ENCODE measurements at places on chromosomes 6 and 20. TPM values are rescaled to one million over a fixed set of nuclear protein-coding genes. Genes with fewer than 3 reads are reported as not detected.

The LATS1 gene
- 6.7 TPM for total RNA-seq

The ELOVL2 gene
- not detected for total RNA-seq

The CFAP206 gene
- 0.65 TPM for total RNA-seq

The NR2E1 gene
- total RNA-seq, result not detected

The BACH2 gene
- 0.30 TPM for total RNA-seq

The BTN1A1 gene
- not detected for total RNA-seq

The SEL1L2 gene
- total RNA-seq, result not detected

The CTNNBL1 gene
- 33.5 TPM for total RNA-seq

The ADGB gene
- total RNA-seq, result not detected

The SLC16A10 gene
- not detected for total RNA-seq

The LY6G6D gene
- not detected for total RNA-seq

The HMGN4 gene
- 80.9 TPM for total RNA-seq

The ADGRF4 gene
- under 0.01 TPM for total RNA-seq

The RIPPLY2 gene
- total RNA-seq, result not detected

The ZNF341 gene
- total RNA-seq, result 0.76 TPM

The GJA1 gene
- 663 TPM for total RNA-seq

The LY6G6C gene
- total RNA-seq, result not detected

The PLN gene
- total RNA-seq, result under 0.01 TPM

The BMP2 gene
- 15.6 TPM for total RNA-seq

The CALHM4 gene
- total RNA-seq, result 0.46 TPM

The RAD21L1 gene
- not detected for total RNA-seq

The MYLK2 gene
- total RNA-seq, result 0.32 TPM

The RBPJL gene
- total RNA-seq, result not detected

The ENPP5 gene
- not detected for total RNA-seq

The KCNK16 gene
- total RNA-seq, result not detected

The RAB44 gene
- not detected for total RNA-seq

The SPTLC3 gene
- under 0.01 TPM for total RNA-seq

The NOX3 gene
- not detected for total RNA-seq

The CGAS gene
- total RNA-seq, result 13.5 TPM

The CYP39A1 gene
- 0.15 TPM for total RNA-seq

The OPRM1 gene
- not detected for total RNA-seq

The TULP1 gene
- not detected for total RNA-seq

The NNAT gene
- total RNA-seq, result under 0.01 TPM

The DCDC2 gene
- total RNA-seq, result 0.15 TPM

The WFDC12 gene
- total RNA-seq, result not detected

The KIF25 gene
- not detected for total RNA-seq

The PSMB8 gene
- total RNA-seq, result 117 TPM

The TRIM15 gene
- total RNA-seq, result not detected

The NPBWR2 gene
- not detected for total RNA-seq

The WFDC10B gene
- total RNA-seq, result not detected

The GNAS-AS1 gene
- total RNA-seq, result 0.15 TPM

The TMEM244 gene
- not detected for total RNA-seq

The MEP1A gene
- total RNA-seq, result not detected

The SEC63 gene
- 17.2 TPM for total RNA-seq

The TRIM31 gene
- total RNA-seq, result not detected

The ZC2HC1B gene
- not detected for total RNA-seq

The TSPO2 gene
- not detected for total RNA-seq

The PNISR gene
- 35.7 TPM for total RNA-seq

The TGM3 gene
- not detected for total RNA-seq

The MRAP2 gene
- total RNA-seq, result 18.8 TPM

The NRSN1 gene
- total RNA-seq, result not detected
